ENCODE measurements at places on chromosomes 12 and 14.

DNA sequence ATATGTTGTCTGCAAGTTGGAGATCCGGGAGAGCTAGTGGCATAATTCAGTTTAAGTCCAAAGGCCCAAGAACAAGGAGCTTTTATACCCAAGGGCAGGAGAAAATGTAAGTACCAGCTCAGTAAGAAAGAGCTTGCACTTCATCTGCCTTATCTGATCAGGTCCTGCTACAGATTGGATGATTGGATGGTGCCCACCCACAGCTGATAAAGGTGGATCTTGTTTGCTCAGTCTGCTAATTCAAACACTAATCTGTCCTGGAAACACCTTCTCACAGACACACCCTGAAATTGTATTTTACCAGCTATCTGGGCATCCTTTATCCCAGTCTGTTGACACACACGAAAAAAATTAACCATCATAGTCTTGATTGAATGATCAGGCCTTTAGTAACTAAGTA, 230.7 kb upstream of the SLC16A7 start:
- no peak for DNase-seq

DNA sequence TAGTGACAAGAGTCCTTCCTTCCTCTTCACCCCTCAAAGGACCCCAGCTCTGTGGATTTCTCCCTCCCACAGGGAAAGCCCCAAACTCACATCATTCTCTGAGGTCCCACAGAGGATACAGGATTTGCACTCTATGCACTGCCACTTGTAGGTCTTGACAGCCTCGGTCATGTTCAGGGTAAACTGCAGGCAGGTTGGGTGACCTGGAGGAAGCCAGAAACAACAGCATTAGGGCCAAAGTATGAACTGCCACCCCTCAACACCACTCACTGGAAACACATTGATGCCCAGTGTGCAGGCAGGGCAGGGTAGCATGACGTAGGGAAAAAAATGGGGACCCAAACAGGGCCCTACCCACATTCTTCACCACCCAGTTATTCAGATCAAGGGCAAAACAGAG, 264.4 kb downstream of the DPF3 start:
- DNase-seq, result no peak

DNA sequence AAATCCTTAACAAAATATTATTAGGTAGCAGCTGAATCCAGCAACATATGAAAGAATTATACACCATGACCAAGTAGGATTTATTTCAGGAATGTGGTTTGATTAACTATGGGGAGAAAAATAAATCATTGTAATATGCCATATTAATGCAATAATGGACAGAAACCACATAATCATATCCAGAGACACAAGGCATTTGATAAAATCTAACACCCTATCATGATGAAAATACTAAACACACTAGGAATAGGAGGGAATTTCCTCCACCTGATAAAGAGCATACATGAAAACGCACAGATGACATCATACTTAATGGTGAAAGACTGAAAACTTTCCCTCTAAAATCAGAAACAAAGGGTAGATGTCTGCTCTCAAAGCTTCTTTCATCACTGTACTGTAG, 238.9 kb downstream of the PHLDA1 start:
- DNase-seq, result no peak

- no peak for DNase-seq
Measured at GRCh38 chr14:78978896-78979295, 808.7 kb downstream of the NRXN3 start.

DNA sequence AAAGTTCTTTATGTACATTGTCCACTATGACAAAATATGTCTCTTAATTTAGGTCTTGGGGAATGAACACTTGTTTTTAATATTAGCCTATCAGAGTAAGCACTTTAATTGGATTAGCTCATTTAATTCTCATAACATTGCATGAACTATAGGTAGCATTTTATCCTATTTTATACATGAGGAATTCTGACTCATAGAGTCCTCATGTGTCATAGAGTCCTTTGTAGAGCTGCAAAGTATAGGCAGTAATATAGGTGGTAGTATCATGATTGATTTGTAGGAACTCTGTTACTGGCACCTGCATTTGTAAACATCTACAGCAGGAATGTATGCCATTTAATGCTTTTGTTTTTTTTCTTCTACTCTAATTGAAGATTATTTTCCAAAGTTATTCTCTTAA, 96.0 kb downstream of the GPHN start:
- DNase-seq, result no peak

GRCh38 chr12:118922405-118922804, 58.9 kb upstream of the SRRM4 start:
- no peak for DNase-seq

- no peak for DNase-seq
Measured at GRCh38 chr14:69464379-69464778, 20.1 kb upstream of the PLEKHD1 start.

DNA sequence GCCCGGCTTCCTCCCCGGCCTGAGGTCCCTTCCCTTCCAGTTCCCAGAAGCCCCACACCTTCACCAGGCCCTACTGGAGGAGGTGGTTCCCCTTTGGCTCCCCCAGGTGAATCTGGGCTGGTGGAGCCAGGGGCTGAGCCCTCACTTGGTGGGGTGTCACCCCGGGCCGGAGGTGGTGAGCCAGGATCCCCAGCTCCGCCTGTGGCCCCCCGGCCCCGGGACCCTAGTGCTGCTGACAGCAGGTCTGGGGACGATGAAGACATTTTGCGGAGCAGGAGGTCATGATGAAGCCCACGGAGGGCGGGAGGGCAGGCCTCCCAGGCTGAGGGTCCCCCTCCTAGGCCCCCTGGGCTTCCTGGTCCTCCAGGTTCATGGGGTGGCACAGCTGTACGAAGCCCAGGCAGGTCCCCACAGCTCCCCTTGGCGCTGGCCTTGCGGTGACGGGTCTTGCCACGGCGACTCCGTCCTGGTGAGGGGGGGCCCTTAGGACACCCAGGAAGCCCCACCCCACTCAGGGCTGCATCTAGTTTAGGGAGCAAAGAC, 16.6 kb downstream of the MAP3K12 start:
- no peak for DNase-seq

Measured in cortex of kidney (tissue), 1 donor.